Adrenal gland (tissue), 19 donors: ENCODE measurements at places on chromosomes 6 and 20.
A peak's percentile ranks its signal among the peaks of the same experiment; 100 is the strongest.

- DNase-seq, result peak; percentile 62
- peaks cover 51% of the 10 kb centered on the region for H3K4me1 ChIP-seq
- H3K27me3 ChIP-seq, result no peaks in the 10 kb centered on the region
- H3K4me3 ChIP-seq, result peak overlapping the region; percentile 74
- no peaks in the 10 kb centered on the region for H3K36me3 ChIP-seq
Measured at GRCh38 chr6:156779206-156780094, 2.3 kb downstream of the ARID1B start.

DNA sequence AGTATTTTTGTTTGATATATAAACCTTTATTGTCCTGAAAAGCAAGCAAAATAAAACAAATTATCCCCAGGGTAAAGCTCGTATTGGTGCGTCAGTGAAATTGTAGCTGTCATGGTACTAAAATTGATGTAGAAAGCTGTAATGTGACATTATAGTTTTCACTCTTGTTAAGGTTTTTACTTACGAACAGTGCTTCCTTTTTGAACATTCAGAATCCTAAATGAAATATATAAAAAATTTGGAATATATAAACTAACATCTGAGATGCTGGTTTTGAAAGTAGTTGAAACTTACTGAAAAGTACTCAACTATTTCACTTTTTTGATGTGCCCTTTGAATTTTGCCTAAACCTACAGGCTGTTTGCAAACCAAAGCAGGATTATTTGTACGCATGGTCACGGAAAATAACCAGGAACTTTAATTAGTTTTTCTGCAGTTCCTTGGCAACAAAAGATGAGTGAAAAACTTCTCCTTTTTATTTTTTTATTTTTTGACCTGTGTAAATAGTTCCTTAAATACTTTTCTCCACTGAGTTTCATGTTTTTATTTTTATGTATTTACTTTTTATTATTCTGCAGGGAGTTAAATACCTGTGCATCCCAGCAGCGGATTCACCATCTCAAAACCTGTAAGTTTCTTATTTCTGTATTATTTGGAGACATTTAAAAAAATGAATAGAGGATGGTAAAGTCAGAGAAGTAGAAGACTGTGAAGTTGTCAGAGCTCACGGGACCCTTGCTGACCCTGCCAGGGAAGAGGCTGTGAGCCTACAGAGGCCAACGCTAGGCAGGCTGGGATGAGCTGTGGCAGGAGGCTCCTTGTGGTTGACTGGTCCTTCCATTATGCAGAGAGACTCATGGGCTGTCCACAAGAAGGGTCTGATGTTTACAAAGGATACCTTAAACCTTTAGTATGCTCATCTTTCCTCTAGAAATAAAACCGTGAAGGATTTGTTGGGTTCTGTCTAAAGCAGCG is 42.5 kb downstream of the DUSP22 start:
- H3K4me1 ChIP-seq, result peaks cover 5% of the 10 kb centered on the region
- no peaks in the 10 kb centered on the region for H3K27me3 ChIP-seq
- H3K36me3 ChIP-seq, result no peaks in the 10 kb centered on the region
- DNase-seq, result no peak
- no peak overlapping the region for H3K4me3 ChIP-seq

DNA sequence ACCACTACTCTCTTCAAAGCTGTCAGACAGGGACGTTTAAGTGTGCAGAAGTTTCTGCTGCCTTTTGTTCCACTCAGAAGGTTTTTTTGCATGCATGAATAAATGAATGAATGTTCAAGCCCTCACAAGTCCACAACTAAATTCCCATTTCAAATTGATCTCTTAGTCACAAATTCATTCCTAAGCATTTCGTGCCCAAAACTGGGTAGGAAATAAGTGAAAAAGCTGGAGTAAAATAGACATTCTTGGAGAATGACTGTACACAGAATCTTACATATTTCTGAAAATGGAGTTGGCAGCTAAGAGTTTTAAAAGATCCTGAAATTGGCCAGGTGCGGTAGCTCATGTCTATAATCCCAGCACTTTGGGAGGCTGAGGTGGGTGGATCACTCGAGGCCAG is 117.6 kb downstream of the PERP start:
- H3K27ac ChIP-seq, result no peak overlapping the region
- H3K36me3 ChIP-seq, result no peaks in the 10 kb centered on the region
- H3K4me1 ChIP-seq, result no peaks in the 10 kb centered on the region
- H3K4me3 ChIP-seq, result no peak overlapping the region

DNA sequence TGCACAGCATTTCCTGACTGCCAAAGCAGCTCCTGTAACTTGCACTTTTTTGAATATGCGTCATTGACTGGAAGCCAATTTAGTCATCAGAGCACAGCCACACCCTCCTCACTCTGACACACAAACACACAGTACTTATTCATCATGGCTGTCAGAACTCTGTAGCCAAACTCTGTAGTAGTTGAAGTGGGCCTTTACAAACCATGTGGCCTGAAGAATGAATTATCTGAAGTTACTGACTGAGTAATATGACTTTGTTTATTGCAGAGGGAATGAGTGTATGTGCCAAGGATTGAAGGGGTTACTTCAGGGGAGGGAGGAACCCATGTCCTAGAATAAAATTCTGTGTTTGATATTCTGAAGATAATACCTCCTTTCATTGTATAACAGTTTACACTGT is 102.7 kb downstream of the FIG4 start:
- H3K4me1 ChIP-seq, result peaks cover 14% of the 10 kb centered on the region
- H3K4me3 ChIP-seq, result no peak overlapping the region
- H3K36me3 ChIP-seq, result no peaks in the 10 kb centered on the region
- no peak overlapping the region for H3K27ac ChIP-seq
- DNase-seq, result peak; percentile 80
- no peaks in the 10 kb centered on the region for H3K27me3 ChIP-seq

DNA sequence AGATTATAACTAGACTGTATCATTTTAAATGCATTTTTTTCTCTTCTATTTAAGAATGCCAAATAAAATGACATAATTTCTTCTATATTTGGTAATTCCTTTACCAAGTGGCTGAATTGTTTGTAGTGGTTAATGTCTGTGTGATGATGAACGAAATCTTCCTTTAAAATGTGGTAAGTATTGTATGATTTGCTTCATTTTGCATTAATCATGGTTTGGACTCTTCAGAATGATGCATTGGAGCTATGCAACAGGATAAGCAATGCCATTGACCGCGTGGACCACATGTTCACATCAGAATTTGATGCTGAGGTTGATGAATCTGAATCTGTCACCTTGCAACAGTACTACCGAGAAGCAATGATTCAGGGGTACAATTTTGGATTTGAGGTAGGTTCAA is 99.6 kb downstream of the MAP3K4 start:
- H3K27ac ChIP-seq, result no peak overlapping the region
- no peaks in the 10 kb centered on the region for H3K36me3 ChIP-seq
- H3K4me1 ChIP-seq, result no peaks in the 10 kb centered on the region
- no peak overlapping the region for H3K4me3 ChIP-seq
- no peaks in the 10 kb centered on the region for H3K27me3 ChIP-seq

GRCh38 chr6:108742041-108742440 is 106.2 kb upstream of the ARMC2 start:
- peaks cover 5% of the 10 kb centered on the region for H3K4me1 ChIP-seq
- no peak overlapping the region for H3K4me3 ChIP-seq
- H3K36me3 ChIP-seq, result no peaks in the 10 kb centered on the region
- no peaks in the 10 kb centered on the region for H3K27me3 ChIP-seq
- no peak overlapping the region for H3K27ac ChIP-seq
- no peak for DNase-seq

GRCh38 chr20:25135031-25135430 is 53.1 kb upstream of the VSX1 start:
- no peaks in the 10 kb centered on the region for H3K27me3 ChIP-seq
- no peak for DNase-seq
- H3K4me3 ChIP-seq, result no peak overlapping the region
- no peak overlapping the region for H3K27ac ChIP-seq
- H3K4me1 ChIP-seq, result no peaks in the 10 kb centered on the region
- H3K36me3 ChIP-seq, result no peaks in the 10 kb centered on the region

- H3K27ac ChIP-seq, result no peak overlapping the region
- no peaks in the 10 kb centered on the region for H3K4me1 ChIP-seq
- DNase-seq, result no peak
- H3K27me3 ChIP-seq, result no peaks in the 10 kb centered on the region
Measured at GRCh38 chr6:152232501-152233151, 404.5 kb downstream of the SYNE1 start.

DNA sequence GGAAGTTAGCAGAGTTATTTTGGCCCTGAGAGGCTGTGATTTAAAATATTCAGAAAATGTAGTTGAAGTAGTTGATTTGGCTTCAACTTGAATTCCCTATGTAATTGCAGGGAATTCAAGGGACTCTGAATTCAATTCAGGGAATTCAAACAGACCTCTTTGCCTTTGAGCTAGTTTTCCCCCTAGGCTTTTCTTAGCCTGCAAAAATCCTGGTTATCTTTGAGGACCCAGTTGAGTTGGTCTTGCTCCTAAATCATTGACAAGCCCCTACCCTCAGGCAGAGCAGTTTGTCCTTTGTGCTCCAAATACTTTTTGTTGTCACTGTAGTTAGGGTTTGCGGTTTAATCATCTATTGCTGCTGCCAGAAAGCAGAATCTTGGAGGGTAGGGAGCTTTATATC is 20.4 kb downstream of the GCNT2 start:
- H3K27ac ChIP-seq, result no peak overlapping the region
- H3K27me3 ChIP-seq, result no peaks in the 10 kb centered on the region
- DNase-seq, result no peak
- no peaks in the 10 kb centered on the region for H3K36me3 ChIP-seq
- H3K4me1 ChIP-seq, result no peaks in the 10 kb centered on the region

- no peaks in the 10 kb centered on the region for H3K4me1 ChIP-seq
- H3K36me3 ChIP-seq, result no peaks in the 10 kb centered on the region
- no peak overlapping the region for H3K27ac ChIP-seq
- no peak for DNase-seq
Measured at GRCh38 chr20:49490689-49491088, 8.2 kb upstream of the KCNB1 start.

- no peaks in the 10 kb centered on the region for H3K27me3 ChIP-seq
- peaks cover 47% of the 10 kb centered on the region for H3K4me1 ChIP-seq
- H3K4me3 ChIP-seq, result no peak overlapping the region
Measured at GRCh38 chr6:56528412-56528841, 114.3 kb downstream of the DST start.

GRCh38 chr6:168196385-168196860 is 117.4 kb upstream of the FRMD1 start:
- no peak overlapping the region for H3K4me3 ChIP-seq
- no peaks in the 10 kb centered on the region for H3K4me1 ChIP-seq
- peak; percentile 20 for DNase-seq

DNA sequence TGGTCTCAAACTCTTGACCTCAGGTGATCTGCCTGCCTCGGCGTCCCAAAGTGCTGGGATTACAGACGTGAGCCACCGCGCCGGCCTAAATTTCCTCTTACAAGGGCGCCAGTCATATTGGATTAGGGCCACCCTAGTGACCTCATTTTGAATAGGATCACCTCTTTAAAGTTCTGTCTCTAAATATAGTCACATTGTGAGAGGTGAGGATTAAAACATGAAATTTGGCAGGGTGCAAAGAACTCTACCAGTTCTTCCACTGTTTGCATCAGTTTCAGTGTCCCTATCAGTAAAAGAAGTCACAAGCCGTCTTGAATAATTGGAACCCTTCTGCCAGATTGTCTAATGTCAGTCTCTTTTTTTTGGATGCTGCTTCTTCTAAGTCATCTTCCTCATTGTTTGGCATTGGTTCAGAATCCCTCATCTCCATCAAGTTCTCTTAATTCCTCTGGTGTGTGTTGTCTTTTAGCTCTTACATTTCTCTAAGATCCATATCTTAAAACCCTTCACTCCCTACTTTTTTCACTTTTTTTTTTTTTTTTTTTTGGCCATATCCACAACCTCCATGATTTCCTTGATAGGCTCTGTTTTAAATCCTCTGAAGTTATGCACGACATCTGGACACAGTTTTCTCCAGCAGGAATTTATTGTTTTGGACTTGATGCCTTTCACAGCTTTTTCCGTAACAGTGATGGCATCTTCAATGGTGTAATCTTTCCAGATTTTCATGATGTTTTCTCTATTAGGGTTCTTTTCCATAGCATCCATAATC is 56.8 kb downstream of the NCOA3 start:
- no peak overlapping the region for H3K4me3 ChIP-seq
- H3K36me3 ChIP-seq, result no peaks in the 10 kb centered on the region
- no peaks in the 10 kb centered on the region for H3K4me1 ChIP-seq
- no peak for DNase-seq
- H3K27me3 ChIP-seq, result no peaks in the 10 kb centered on the region
- no peak overlapping the region for H3K27ac ChIP-seq

GRCh38 chr6:15356937-15357336 is 111.1 kb downstream of the JARID2 start:
- no peak overlapping the region for H3K4me3 ChIP-seq
- no peaks in the 10 kb centered on the region for H3K36me3 ChIP-seq
- H3K27me3 ChIP-seq, result no peaks in the 10 kb centered on the region
- peaks cover 7% of the 10 kb centered on the region for H3K4me1 ChIP-seq

DNA sequence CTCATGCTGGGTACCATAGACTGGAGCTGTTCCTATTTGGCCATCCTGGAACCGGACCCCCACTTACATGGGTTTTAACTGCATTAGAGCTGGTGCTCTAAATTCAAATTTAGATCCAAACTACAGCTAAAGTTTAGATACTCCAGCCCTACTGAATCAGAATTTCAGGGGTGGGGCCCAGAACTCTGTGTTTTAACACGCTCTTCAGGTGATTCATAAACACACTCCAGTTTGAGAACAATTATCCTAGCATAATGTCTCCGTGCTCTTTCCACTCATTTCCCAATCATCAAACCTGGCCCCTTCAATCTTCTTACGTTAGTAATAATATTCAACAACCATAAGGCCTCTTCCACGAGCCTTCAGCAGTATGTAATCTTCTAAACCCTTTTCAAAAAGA is 15.3 kb downstream of the TRPC4AP start:
- H3K4me3 ChIP-seq, result no peak overlapping the region
- peaks cover 7% of the 10 kb centered on the region for H3K4me1 ChIP-seq
- H3K27ac ChIP-seq, result no peak overlapping the region
- no peaks in the 10 kb centered on the region for H3K36me3 ChIP-seq

GRCh38 chr6:47655719-47656595 is 42.4 kb upstream of the ADGRF4 start:
- no peaks in the 10 kb centered on the region for H3K27me3 ChIP-seq
- no peaks in the 10 kb centered on the region for H3K36me3 ChIP-seq
- no peak overlapping the region for H3K4me3 ChIP-seq

GRCh38 chr6:99491171-99491570 is 24.1 kb downstream of the USP45 start:
- H3K4me3 ChIP-seq, result no peak overlapping the region
- no peaks in the 10 kb centered on the region for H3K4me1 ChIP-seq
- H3K36me3 ChIP-seq, result no peaks in the 10 kb centered on the region
- no peak overlapping the region for H3K27ac ChIP-seq
- H3K27me3 ChIP-seq, result no peaks in the 10 kb centered on the region

GRCh38 chr6:43904311-43905123 is 134.5 kb downstream of the VEGFA start:
- H3K27ac ChIP-seq, result no peak overlapping the region
- H3K4me3 ChIP-seq, result no peak overlapping the region
- H3K4me1 ChIP-seq, result no peaks in the 10 kb centered on the region
- no peak for DNase-seq
- H3K36me3 ChIP-seq, result no peaks in the 10 kb centered on the region
